ENCODE measurements at places on chromosomes 4 and X.
A peak's percentile ranks its signal among the peaks of the same experiment; 100 is the strongest.

- DNase-seq, result peak; percentile 88
These were observed 35.4 kb downstream of the FABP2 start for GRCh38 chr4:119286377-119287002.

DNA sequence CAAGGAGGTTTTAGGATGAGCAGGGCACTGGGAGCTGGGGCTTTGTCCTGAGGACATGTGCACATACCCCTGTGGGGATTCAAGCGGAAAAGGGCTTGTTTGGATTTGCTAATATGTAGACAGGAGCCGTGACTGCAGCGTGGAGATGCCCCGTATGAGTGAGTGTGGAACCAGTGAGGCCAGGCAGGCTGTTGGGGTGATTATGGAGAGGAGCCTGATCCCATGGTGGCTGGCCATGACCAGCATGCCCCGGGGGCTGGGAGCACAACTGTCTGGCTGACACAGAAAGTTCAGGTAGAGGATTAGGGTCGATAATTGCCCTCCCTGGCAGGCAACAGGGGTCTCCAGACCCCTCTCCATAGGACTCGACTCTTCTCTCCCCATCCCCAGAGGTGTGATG lies 68.8 kb upstream of the STX18 start:
- no peak for DNase-seq

GRCh38 chrX:9770319-9770718 lies 4.7 kb upstream of the GPR143 start:
- DNase-seq, result no peak

DNA sequence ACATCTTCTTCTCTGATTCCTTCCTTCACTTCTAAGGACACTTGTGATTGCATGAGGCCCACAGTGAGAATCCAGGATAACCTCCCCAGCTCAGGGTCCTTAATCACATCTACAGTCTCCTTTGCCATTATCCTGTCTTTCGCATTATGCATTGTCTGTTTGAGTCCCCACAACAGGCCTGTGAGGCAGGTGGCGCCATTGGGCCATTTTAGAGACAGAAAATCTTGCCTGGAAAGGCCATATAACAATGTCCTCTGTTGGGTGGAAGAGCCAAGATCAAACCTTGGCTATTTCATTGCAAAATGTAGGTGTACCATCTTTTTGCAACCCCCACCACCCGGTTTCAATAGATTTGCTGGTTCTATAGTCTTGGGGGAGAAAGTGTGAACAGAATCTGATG lies 11.8 kb upstream of the DCUN1D4 start:
- peak; percentile 53 for DNase-seq

GRCh38 chr4:62865261-62865660 lies 1544.0 kb downstream of the TECRL start:
- no peak for DNase-seq

DNA sequence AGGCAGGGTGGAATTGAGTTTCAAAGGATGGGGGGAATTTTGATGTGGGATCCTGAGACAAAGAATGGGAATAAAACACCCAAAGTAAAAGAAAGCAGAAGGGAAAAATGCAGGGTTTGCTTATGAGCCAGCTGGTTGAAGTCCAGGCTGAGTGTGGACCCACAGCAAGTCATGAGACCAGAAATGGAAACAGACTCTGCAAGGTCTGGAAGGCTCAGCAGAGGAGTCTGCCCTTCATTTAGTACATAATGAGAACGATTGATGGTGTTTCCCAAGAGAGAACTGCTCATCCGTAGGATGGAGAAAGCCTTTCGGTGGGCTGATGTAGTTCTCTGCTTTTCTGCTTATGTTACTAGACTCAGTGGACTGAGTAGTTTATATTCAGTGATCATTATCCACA lies 259.1 kb downstream of the C4orf33 start:
- DNase-seq, result no peak

DNA sequence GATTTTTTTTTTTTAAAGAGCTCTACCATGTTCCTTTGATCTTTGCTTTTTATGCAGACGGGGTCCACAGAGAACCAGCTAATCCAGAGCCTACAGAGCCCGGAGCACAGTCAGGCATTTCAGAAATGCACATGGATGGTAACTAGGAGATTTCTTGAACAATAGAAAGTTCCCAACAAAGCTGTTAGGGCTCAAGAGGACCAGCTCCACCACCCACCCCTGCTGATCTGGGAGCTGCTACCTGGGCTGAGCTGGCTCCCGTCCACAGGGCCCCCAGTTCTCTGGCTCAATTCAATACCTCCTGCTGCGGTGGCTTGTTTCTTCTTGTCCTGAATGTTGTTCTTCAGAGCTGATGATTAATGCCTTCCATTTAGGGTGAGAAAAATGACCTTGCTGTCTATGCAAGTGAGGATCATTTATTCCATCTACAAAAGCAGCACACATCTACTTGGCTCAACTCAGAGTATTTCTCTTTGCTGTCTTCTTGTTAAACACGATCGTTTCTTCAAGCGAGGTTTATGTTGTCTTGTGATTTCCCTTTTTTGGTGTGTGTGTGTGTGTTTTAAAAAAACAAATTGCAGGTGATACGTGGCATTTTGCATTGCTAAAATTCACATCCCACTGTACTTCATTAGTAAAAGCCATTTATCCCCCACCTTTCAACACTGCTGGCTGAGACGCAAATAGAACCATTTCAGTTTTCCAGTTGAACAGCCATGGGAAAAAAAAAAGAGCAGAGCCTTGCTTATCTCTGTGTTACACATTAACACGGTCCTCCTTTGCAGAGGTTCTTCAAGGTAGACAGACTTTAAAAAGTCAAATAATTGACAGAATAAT lies 31.3 kb downstream of the IGFBP7 start:
- DNase-seq, result peak; percentile 85

GRCh38 chr4:64781737-64782326 lies 372.6 kb upstream of the TECRL start:
- peak; percentile 54 for DNase-seq

DNA sequence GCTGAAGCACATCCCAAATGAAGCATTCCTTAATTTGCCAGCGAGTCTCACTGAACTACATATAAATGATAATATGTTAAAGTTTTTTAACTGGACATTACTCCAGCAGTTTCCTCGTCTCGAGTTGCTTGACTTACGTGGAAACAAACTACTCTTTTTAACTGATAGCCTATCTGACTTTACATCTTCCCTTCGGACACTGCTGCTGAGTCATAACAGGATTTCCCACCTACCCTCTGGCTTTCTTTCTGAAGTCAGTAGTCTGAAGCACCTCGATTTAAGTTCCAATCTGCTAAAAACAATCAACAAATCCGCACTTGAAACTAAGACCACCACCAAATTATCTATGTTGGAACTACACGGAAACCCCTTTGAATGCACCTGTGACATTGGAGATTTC lies 14.6 kb downstream of the TLR8 start:
- no peak for DNase-seq

DNA sequence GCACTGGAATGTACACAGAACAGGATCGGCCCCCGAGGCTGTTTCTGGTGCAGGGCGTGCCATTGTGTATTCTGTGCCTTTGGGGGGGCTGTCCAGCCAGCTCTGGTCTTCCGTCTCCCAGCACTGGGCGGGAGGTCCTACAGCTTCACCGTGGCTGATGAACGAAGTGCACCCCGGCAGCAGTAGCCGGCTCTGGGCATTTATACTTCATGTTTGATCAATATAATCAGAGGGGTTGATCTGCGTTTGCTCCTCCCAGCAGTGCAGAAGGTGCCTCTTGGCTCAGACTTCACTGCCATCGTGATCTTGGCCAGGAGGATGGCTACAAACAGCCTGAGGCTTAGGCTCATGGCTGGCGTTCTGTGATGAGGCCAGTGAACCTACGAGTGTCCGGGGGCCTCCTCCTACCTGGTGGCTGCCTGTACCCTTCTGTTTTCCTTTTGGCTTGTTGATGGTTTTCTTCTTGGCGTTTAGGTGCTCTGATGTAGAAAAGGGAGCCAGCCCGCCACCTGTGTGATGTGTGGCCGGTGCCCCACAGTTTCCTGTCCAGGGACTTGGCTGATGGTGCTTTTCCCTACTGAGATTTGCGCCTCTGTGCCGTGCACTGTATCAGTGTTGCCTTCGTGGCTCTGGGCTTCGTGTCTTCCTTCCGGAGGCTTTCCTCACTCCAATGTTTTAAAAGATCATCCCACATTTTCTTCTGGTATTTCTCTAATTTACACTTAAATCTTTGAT lies 31.2 kb upstream of the HGFAC start:
- no peak for DNase-seq

DNA sequence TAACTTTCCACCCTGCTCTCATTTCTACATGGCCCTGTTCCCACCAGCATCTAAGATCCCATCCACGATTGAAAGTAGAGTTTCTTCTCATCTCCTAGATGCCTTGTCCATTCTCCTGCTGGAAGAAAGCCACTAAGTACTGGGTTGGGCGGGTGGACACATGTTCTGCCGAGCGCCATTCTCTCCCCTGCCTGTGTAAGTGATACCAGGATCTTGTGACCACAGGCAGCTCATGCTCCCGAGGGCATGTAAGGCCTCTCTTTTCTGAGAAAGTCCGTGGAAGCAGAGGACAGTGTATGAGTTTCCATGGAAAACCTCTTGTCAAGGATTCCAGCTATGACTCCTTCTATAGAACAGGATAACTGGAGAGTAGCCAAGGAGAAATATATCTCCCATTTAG lies 3.3 kb upstream of the SLC25A4 start:
- no peak for DNase-seq

- DNase-seq, result no peak
These were observed 69.7 kb downstream of the FANCB start for GRCh38 chrX:14802943-14803710.

DNA sequence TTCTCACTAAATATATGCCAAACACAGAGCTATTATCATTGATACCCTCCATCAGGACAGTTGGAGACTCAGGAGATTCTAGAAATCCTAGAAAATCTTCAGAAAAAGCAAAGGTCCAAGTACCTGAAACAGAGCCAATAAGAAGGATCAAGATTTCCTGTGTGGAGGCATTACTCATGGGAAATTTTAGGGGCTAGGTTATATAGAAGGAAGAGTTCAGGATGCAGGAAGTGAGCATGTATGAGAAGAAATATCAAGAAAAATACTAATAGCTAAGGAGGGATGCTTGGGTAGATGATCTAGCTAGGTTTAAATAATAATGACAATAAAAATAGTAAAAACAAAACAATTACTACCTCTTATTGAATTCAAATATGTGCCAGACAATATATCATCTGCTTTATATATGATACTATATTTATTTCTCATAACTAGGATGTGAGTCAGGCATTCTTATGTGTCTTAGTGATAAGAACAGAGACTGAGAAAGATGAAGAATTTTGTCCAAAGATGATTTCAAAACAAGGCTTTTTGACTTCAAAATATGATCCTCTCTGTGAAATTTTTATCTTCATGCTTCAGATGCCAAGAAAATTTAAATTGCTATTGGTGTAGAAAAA lies 66.4 kb upstream of the HHIP start:
- peak; percentile 64 for DNase-seq

GRCh38 chr4:98473046-98473445 lies 185.4 kb downstream of the TSPAN5 start:
- no peak for DNase-seq

DNA sequence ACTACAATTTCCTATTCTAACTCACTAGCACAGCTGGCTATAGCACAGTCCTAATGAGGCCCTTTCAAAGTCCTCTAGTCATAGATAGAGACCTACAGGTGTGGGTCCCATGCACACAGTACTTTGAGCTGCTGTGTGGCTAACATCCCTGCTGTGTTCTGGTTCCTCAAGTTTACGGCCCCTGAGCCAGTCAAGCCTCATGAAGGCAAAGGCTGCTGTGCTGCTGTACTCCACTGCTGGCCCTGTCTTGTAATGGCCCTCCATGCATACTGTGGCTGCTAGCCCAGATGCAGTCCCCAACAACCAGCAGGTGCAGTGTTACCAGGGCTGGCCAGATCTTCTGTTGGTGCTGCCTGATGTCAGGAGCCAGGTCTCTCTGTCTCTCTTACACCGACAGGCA lies 23.4 kb upstream of the ENPEP start:
- DNase-seq, result no peak

DNA sequence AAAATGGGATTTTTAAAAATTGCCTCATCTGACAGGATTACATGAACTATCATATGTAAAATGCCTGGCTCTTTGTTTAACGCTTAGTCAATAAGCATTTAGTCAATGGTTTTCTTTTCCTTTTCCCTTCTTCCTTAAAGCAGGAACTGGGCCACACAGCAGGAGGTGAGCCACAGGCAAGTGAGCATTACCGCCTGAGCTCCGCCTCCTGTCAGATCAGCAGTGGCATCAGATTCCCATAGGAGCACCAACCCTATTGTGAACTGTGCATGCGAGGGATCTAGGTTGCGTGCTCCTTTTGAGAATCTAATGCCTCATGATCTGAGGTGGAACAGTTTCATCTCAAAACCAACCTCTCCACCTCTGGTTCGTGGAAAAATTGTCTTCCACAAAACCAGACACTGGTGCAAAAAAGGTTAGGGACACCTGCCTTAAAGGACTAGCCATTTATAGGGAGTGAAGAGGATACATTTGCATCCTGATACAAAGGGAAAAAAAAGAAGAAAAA lies 306.1 kb downstream of the FBXW7 start:
- no peak for DNase-seq

DNA sequence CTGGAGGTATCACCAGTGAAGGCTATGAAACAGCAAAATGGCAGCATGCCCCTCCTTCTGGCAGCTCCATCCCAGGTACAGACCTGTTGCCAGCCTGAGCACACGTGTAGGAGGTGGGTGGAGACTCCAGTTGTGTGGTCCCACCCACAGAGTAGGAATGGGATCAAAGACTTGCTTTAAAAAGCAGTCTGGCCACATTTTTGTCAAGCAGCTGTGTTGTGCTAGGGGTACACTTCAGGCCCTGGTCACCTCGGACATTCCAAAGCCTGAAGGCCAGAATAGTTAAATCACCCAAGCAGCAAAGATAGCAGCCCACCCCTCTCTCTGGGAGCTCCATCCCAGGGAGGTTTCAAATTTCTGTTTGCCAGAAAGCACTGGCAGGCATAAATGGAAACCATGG lies 20.3 kb upstream of the AMBN start:
- DNase-seq, result no peak

DNA sequence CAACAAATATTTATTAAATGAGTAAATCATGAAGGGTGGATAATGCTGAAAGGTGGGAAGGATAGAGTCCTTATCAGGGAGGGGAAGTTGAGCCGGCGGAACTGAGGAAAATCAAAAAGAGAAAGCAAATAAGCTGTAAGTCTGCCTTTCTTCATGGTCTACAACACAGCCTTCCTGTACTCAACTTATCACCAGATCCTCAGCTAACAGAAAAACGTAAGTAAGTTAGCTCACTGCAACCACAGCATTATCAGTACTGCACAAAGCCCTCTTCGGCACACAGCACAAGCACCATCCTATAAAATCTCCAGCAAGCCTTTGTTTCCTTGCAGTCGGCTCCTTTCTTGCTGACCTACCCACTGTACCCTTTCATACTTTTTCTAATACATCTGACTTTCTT lies 70.3 kb downstream of the CRMP1 start:
- DNase-seq, result no peak

DNA sequence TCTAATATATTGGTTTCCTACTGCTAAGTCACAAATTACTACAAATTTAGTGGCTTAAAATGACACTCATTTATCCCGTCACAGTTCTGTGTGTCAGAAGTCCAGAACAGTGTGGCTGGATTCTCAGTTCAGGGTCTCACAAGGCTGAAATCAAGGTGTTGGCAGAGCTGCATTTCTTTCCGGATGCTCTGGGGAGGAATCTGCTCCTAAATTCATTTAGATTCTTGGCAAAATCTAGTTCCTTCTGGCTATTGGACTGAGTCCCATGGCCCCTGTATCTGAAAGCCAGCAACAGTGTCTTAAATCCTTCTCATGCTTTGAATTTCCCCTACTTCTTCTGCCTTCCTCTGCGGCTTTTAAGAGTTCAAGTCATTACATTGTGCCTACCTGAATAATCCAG lies 103.1 kb upstream of the BMP3 start:
- DNase-seq, result no peak

GRCh38 chrX:12225107-12225506 lies 86.8 kb downstream of the FRMPD4 start:
- no peak for DNase-seq
